ENCODE measurements at places on chromosomes 5 and 9. TPM values are rescaled to one million over a fixed set of nuclear protein-coding genes. Genes with fewer than 3 reads are reported as not detected.

IFNA2 gene
- not detected for total RNA-seq

CCL28 gene
- total RNA-seq = 0.43 TPM

CNTNAP3 gene
- total RNA-seq = 0.18 TPM

ANKRD31 gene
- total RNA-seq = 0.14 TPM

RC3H2 gene
- 31.1 TPM for total RNA-seq

GLRA1 gene
- total RNA-seq = not detected

OTP gene
- total RNA-seq = not detected

PCDHGA9 gene
- total RNA-seq = 3.1 TPM

PCDHGA12 gene
- 9.1 TPM for total RNA-seq

SPINK13 gene
- total RNA-seq = 2.4 TPM

PDE8B gene
- total RNA-seq = 0.14 TPM

LCN15 gene
- total RNA-seq = not detected

SLIT3 gene
- 18.5 TPM for total RNA-seq

HAVCR2 gene
- 0.09 TPM for total RNA-seq

FOXD4L3 gene
- not detected for total RNA-seq

BSPRY gene
- total RNA-seq = not detected

WNT8A gene
- total RNA-seq = not detected

CKMT2 gene
- 17.4 TPM for total RNA-seq

C7 gene
- 1.1 TPM for total RNA-seq

SLC34A1 gene
- not detected for total RNA-seq

PIP5K1B gene
- total RNA-seq = under 0.01 TPM

PCDHGA5 gene
- total RNA-seq = 1.3 TPM

RETREG1 gene
- 0.92 TPM for total RNA-seq

CCDC127 gene
- 7.0 TPM for total RNA-seq

CLK4 gene
- 25.0 TPM for total RNA-seq
